ENCODE measurements at places on chromosomes 6 and 20.

DNA sequence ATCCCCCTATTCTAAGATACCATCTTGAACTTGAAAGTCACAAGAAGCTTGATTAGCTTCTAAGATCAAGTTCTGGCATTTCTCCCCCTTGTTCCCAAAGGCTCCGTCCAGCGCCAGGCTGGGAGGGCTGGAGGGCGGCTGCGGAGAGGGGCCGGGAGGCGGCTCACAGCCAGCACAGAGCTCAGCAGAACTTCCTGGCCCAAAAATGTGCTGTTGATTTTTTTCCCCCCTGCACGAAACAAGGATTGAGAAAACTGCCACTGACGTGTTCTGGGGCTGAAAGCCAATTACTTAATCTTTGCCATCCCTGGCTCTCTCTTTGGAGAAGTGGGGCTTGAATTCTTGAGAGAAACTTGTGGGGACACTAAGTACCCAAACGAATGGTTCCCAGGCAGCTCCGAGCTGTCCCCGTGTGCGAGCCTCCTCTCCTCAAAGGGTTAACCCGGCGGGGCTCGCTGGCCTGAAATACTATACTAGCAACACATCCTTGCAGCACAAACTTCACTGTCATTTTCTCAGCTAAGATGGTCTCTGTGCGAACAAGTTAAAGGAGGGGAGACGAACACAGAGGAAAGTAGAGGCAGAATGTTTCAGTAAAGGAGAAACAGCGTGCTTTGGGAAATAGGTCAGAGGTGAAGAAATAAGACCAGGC, 452 bp downstream of the TRAF3IP2 start:
- DNase-seq, result peak; percentile 93

DNA sequence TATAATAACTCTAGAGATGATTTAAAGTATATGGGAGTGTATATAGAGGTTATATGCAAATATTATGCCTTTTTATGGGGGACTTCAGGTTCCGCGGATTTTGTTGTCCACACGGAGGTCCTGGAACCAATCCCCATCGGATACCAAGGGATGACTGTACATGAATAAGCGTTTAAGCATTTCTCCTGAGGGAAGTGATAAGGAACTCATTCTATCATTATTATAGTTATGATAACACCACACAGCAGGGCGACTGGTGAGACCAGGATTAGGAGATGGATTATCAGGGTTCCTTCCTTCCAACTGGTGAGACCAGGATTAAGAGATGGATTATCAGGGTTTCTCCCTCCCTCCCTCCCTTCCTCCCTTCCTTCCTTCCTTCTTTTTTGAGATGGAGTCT, 6.6 kb downstream of the ECI2 start:
- DNase-seq, result no peak

DNA sequence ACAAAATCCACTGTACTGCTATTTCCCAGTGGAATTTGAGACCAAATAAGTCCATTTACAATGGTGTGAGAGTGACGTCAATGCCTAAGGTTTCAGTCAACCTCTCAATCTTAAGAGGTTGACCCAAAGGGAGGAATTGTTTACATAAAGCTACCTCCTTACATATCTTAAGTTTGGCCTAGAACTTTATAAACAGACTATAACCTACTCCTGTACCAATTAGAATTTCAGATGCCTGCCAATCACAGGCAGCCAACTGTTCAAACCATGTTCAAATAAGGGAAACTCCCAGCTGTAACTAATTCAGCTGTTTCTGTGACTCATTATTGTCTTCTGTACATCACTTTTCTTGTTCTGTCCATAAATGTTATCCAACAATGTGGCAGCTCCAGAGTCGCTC, 14.5 kb downstream of the LGSN start:
- no peak for DNase-seq

DNA sequence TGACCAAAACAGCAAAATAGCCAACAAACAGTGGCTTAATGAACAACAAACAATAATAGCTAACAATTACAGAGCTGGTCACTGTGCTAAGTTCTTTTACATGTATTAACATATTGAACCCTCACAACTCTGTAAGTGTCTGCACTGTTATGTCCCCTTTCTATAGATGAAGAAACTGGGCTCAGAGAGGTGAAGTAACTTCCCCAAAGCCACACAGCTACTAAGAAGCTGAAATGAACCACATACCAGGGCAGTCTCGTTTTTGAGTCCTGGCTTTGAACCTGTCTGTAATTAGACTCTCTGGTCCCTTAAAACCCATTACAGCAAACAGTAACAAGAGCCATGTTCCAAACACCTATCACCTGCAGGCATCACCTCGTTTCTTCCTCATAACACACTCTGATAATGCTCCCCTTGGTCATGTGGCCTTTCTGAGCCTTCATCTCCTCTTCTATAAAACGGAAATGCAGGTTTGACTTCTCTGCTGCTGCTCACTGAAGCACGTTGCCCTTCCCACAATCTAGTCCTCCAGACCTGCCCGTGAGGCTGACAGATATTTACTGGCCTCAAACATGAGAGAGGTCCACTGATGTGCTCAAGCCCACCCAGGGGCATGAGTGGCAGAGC, 23.3 kb downstream of the KCNK15 start:
- DNase-seq, result no peak

DNA sequence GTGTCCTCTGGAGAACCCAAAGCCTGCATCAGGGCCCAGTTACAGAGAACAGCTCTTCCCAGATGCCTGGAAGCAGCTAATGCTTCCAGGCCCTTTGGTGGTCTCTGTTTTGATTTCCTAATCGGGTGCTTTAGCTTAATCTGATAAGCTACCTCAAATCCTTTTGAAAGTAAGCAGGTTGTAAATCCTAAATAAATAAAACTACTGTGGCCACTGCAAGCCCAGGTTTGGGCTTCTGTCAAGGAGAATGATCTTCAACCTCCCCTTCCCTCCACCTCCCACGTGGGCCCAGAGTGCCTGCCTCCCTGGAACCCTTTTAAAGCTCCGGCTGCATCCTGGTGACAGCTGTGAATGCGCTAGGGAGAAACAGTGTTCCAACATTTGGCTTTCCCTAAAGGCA, 25.2 kb upstream of the FYN start:
- no peak for DNase-seq

GRCh38 chr6:14038467-14039437, 78.8 kb upstream of the CD83 start:
- DNase-seq, result no peak

DNA sequence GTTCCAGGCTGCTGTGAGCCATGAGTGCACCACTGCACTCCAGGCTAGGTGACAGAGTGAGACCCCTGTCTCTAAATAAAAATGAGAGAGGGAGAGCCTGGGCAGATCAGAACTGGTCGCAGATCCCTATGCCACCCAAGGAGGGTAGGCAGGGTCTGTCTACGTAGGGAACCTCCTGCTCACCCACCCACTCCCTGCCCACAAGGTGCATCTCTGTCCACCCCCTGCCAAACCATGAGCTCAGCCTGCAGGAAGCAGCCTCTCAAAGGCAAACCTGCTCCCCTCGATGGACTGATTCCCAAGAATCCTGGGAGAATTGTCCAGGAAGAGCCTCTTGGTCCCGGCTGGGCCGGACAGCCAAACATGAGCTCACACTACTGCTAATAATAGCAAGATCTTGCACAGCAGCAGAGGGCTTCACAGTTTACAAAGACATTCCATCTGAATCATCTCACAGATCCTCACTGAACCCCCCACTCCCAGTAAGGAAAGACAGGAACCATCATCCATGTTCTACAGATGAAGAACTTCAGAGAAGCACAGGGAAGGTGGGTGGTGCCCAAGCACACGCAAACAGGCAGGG, 27.8 kb upstream of the TLDC2 start:
- DNase-seq, result peak; percentile 75

GRCh38 chr6:37631295-37631694, 66.4 kb downstream of the MDGA1 start:
- no peak for DNase-seq

GRCh38 chr6:35136185-35136584, 5.0 kb downstream of the TCP11 start:
- DNase-seq, result no peak

DNA sequence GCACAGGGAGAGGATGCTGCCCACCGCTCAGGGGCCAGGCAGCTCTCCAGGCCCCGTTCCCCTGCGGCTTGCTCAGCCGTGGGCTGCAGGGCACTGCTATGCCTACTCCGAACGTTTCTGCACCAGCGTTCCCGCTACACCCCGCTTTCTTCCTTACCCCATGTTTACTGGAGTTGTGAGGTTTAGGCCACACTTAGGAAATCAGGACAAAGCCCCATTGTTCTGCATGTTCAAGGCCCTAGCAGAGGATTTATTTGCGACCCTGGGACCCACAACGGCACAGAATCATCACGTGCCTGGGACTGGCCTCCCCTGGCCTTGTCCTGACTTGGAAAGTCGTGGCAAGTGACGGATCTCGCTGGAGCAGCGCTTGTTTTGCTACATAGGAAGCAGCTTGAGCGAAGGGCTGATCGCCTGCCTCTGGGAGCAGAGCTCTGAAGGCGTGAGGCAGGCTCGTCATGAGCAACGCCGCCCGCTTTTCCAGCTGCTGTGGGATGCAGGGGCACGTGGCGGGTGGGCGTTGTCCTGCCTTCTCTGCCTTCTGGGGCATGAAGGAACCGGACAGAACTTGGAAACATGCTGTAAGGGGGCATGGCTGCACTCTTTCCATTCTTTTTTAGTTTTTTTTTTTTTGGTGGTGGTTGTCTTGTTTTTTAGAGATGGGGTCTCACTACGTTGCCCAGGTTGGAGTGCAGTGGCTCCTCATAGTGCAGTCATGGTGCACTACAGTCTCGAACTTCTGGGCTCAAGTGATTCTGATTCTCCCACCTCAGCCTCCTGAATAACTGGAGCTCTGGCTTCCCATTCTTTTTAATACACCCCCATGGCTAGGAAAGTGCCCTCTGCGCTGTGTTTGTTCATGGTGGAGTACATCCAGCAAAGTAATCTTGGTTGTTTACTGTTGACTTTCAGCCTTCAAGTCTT, 14.6 kb upstream of the TMEM181 start:
- DNase-seq, result no peak

DNA sequence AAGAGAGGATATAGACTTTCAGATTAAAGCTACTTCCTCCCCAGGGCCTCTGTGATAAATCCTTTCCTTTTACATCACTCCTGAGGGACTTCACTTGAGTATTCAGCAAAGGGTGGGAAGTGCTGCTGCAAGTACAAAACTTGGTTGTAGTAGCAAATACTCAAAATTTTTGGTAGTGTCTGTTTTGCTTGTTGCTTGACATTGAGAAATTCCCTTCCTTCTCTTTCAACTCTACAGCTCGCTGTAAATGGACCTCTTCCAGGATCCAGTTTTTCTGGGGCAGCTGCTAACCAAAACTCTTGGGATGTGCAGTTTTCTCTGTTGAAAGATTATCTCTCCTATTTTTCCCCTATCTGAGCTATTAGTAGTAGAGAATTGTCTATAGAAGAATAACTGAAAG, 472.0 kb downstream of the CD109 start:
- DNase-seq, result no peak

GRCh38 chr20:371755-372542, 8.6 kb upstream of the TRIB3 start:
- peak; percentile 88 for DNase-seq

- no peak for DNase-seq
Observed at GRCh38 chr6:41586252-41587007, 40.2 kb downstream of the FOXP4 start.

DNA sequence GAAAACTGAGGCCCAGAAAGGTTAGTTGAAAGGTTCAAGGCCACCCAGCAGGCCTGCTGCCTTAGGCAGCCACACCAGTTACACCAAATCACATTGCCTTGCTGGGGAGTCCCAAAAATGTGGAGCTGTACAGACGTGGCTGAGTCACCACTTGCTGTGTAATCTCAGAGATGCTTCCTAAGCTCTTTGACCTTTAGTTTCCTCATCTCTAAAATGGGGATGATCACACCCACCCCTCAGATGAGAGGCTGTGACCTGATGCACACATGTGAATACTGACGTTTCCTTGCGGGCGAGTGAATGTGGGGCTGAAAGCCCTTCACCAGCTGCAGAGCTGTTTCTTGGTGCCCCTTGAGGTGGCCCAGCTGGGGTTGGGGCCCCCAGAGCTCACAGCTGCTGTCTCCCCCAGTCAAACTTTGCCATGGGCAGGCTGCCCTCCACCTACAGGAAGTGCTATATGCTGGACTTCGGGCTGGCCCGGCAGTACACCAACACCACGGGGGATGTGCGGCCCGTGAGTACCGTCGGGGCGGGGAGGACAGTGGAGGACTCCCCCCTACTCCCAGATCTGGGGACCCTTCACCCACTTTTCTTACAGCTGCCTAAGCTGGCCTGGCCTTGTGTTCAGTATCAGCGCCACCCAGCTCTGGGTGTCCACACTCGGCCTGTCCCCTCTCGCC, 11.0 kb downstream of the TTBK1 start:
- DNase-seq, result no peak

- no peak for DNase-seq
Observed at GRCh38 chr6:106117579-106117978, 31.4 kb downstream of the PRDM1 start.

DNA sequence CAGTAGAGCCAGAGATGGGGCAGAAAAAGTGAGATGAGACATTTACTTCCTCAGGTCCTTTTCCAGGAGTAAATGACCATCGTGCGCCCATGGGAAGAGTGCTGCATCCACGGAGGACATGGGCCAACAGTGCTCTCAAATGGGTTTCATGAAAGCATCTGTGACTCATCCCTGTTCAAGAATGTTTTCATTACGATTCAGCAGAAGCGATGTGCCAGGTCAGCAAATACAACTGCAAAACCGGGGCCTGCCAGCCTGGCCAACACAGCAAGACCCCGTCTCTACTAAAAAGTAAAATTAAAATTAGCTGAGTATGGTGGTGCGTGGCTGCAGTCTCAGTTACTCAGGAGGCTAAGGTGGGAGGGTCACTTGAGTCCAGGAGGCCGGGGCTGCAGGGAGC, 125.1 kb downstream of the LY86 start:
- peak; percentile 58 for DNase-seq

- no peak for DNase-seq
Observed at GRCh38 chr6:13535306-13535705, 39.1 kb upstream of the SIRT5 start.
